ENCODE measurements at places on chromosomes 12 and 14.

- no peak for DNase-seq
These were observed 40.5 kb upstream of the C14orf132 start for GRCh38 chr14:95998656-95999055.

DNA sequence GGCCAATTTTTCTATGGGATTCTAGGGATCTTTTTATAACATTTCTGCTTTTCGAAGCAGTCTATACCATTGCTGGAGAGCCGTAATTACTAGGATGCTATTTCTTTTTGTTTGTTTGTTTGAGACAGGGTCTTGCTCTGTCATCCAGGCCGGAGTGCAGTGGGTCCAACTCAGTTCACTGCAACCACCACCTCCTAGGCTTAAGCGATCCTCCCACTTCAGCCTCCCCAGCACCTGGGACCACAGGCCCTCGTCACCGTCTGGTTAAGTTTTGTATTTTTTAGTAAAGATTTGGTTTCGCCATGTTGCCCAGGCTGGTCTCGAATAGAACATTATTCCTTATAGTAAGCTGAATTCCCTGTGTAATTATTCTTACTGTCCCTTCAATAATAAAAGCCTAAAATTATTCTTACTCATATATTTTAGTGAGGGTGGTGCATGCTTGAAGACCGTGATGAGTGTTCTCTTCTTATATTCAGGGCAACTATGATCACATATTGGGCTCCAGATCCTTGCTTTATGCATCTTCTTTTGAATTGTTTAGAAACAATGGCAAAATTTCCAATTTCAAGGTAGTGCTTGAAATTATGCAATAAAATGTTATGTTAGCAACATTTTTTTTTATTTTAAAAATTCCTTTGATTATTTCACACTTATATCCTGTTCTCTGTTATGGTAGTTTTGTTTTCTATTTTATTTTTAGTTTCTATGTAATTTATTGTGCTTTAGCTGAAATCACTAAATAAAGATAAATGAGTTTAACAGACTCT, 66.2 kb downstream of the CRADD start:
- no peak for DNase-seq

GRCh38 chr12:68340404-68341270, 8.5 kb upstream of the MDM1 start:
- no peak for DNase-seq

- no peak for DNase-seq
These were observed 216.1 kb downstream of the PPM1H start for GRCh38 chr12:62718762-62719426.

DNA sequence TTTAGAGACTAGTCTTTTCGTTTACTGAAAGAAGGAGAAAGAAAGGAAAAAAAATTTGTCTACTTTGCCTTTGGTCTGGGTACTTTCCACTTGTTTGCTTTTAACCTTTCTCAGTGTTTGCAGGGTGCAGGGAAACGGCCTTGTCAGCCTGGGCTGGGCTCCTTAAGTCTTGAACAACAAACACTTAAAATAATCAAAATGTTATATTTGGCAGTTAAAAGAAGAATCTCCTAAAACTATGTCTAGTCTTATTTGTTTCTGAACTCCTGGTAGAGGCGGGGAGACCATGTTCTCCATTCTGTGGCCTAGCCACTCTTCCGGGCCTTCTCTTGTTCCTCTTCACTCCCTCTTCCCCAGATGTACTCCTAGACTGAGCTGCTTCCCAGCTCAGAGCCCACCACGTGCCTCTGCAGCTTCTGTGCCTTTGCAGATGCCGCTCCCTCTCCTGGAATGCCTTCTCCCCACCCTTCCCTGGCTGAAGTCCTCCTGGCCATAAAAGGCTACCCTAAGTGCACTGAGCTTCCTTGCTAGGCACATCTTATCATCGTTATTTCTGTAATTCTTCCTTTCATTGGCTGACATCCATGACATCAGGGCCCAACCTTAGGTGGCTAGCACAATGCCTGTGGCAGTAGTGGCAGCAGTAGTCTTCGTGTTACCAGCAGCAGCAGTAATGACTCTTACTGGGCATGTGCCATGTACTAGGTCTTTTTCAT, 432.9 kb downstream of the ZFP36L1 start:
- no peak for DNase-seq

- no peak for DNase-seq
These were observed 138.3 kb downstream of the EGLN3 start for GRCh38 chr14:33812601-33813000.

- DNase-seq: no peak
These were observed 23.8 kb upstream of the CISTR start for GRCh38 chr12:53775478-53776145.

- no peak for DNase-seq
These were observed 146.6 kb downstream of the PTPRO start for GRCh38 chr12:15468911-15469310.

DNA sequence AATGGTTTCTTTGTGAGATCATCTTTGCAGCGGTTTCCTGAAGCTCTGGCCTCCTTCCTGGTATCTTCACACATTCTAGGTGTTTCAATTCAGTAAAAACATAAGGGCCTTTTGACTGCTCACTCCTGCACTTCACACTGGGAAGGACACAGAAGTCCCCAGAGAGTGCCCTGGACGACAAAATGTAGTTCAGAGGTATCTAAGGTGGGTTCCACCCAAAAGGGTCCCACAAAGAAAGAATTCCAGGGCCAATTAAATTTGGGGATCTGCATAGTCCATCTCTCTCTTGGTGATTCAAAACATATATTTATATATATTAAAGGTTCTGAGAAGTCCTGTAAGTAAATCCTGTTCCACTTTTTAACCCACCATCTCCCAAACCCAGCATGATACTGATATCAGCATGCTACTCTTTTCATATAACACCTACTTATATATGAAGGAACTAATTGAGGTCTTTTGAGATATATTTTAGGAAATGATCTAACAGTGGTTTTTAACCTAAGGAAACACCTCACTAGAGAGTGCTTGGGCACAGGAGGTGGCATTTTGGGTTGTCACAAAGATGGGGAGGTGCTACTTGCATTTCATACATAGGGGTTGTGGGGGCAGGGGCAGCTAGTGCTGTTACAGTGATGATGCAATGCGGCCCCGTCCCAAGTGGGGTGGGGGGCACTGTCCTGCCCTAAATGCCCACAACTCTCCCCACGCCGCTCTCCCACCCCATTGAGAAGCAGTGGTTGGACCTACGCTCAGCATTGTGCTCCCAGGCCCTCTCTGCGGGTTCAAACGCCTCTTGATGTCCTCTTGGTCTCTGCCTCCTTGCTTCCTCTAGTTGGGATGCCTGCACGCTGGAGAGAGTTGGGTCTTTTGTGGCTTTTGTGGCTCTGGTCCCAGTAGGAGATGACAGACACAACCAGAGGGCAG, 109.4 kb downstream of the ARF6 start:
- no peak for DNase-seq

GRCh38 chr12:3313675-3314663, 177.0 kb upstream of the PRMT8 start:
- no peak for DNase-seq

GRCh38 chr12:14416658-14417057, 51.2 kb downstream of the ATF7IP start:
- peak; percentile 25 for DNase-seq

DNA sequence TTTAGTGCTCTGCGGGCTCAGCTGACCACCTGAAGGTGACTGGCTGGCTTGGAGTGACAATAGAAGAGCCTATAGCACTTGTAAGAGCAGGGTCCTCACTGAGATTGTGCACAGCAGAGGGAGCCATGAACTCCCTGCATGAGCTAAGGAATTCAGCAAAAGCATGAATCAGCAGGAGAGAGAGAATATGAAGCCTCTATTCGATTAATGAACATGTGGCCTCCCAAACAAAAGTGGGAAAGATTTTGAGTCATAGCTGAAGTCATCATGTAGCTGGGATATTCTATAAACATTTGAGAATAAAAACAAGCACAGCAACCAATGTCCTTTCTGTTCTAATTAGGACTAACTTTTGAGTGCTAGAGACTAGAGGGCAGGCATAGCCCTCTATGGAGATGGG, 626.6 kb downstream of the DIO2 start:
- DNase-seq: peak; percentile 74

GRCh38 chr12:107330831-107331431, 237.6 kb upstream of the CRY1 start:
- DNase-seq: no peak

DNA sequence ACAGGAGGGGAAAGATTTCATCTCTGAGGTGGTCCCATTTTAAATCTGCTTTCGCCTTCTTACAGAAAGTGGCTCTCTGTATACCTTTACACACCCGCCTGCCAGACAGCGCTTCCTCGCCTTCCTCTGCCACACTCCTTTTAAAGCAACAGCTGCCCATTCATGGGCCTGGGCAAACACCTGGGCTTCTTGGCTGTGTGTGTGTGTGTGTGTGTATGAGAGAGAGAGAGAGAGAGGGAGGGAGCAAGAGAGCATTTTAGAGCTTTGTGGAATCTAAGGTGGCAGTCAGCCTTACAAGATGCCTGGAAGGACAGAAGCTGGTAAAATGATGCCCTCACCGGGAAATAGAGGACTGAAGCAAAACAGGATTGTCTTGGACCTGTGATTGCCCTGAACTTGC, 20.0 kb downstream of the PTHLH start:
- DNase-seq: no peak

- no peak for DNase-seq
These were observed 458 bp upstream of the DCTN2 start for GRCh38 chr12:57547288-57548012.

- DNase-seq: no peak
These were observed 67.2 kb downstream of the SLC8A3 start for GRCh38 chr14:70121521-70121920.

GRCh38 chr12:121776190-121777098, 17.0 kb downstream of the RHOF start:
- DNase-seq: no peak

- peak; percentile 63 for DNase-seq
These were observed 148.0 kb upstream of the NUDT4 start for GRCh38 chr12:93229494-93230325.

GRCh38 chr14:47935332-47935731, 259.9 kb upstream of the MDGA2 start:
- DNase-seq: no peak

DNA sequence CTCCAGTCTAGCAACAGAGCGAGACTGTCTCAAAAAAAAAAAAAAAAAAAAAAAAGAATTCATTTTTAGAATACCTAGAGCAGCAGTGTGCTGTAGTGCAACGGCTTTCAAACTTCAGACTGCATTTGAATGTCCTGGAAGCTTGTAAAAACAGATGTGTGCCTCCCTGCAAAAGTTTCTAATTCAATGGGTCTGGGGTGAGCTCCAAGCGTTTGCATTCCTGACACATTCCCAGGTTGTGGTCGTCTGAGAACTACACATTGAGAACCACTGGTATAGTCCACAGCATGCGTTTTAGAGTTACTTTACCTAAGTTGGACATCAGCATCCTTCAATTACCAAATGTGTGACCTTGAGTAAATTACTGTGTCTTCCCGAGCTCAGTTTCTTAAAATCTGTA, 816.8 kb downstream of the NRXN3 start:
- no peak for DNase-seq

DNA sequence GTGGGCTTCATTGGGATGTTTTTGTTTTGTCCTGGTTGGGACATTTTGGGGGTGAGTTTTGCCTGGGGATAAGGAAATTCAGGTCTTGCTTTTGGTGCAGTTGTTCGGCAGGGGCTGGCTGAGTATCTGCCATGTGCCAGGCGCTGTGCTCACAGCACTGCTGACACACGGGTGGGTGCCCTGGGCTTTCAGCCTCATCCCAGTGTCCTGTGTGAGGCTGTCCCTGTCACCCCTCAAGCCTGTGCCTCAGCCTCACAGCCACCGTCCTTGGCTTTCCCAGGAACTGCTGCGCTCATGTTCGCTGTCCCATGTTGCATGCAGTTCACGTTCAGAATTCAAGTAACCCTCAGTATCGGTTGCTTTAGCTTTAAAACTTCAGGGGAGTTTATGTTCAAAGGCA, 24.9 kb downstream of the XRCC3 start:
- no peak for DNase-seq

- DNase-seq: no peak
These were observed 97.6 kb downstream of the PIWIL1 start for GRCh38 chr12:130435331-130435730.

GRCh38 chr14:20988717-20989470, 886 bp upstream of the METTL17 start:
- no peak for DNase-seq

- DNase-seq: no peak
These were observed 2.7 kb upstream of the CDKN1B start for GRCh38 chr12:12714276-12715021.

DNA sequence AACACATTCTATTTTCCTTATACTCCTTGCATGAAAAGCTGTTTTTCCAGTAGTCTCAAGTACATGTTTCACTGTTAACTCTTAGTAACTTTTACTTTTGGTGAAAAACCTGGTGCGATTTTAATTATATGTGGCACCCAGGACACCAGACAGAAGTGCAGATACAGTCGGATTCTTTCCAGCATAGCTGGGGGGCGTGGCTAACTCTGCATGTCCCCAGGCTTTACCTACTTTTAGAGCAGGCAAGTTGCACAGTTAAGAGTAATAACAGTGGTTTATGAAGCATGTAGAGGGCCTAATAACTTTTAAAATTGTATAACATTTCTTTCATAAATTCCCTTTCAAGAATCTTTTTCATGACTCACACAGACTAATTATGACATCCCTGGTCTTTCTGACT, 70.7 kb downstream of the HSD17B6 start:
- DNase-seq: no peak

DNA sequence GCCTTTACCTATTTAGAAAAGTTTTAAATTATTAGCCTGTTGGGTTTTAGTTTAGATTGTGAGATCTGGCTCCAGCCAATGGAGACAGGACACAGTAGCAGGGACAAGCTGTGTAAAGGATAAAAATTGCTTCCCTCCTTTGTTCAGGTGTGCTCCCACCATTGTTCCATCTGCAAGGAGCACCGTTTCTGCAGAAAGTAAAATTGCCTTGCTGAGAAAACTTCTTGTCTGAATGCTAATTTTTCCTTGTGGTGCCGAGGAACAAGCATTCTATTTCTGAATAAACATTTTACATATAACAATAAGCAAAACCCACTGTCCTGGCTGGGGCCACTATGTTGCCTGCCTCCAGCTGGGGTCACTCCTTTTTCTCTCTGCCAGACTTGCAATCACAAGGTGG, 72.7 kb upstream of the ZFP36L1 start:
- no peak for DNase-seq

DNA sequence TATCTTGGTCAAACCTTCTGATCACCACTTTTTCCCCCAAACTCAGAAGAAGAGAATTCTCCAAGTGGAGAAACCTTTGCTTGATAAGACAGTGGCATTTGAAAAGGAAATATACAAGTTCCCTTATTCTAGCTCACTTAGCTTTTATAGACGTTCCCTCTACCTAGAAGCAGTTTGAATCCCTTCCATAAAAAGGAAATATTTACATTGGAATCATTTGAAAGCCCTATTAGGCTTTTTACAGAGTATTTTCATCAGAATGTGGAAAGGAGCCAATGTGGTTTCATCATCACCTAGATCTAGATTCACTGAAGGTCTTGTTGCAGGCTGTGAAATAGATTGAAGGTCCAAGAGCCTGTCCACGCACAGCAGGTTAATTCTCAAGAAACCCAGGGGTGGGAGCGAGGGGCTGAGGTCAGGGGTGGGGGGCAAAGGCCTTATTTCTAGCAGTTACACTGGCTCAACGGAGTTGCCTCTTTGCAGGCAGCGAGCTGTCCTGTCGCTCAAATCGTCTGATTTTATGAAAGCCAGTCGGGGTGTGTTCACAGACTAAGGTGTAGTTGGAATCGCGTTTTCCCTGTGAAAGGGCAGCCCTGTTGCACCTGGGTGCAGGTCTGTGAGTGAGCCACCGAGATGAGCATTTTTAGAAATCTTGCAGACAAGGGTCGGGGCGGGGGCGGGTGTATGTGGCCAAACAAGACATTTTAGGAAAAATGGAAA, 45.6 kb downstream of the AACS start:
- DNase-seq: no peak

Data from kidney epithelial cell (primary cell).